Suppressor macrophage treated with lipopolysaccharide for 4 hours (primary cell): ENCODE measurements at places on chromosomes 12 and 14.
A peak's percentile ranks its signal among the peaks of the same experiment; 100 is the strongest.

DNA sequence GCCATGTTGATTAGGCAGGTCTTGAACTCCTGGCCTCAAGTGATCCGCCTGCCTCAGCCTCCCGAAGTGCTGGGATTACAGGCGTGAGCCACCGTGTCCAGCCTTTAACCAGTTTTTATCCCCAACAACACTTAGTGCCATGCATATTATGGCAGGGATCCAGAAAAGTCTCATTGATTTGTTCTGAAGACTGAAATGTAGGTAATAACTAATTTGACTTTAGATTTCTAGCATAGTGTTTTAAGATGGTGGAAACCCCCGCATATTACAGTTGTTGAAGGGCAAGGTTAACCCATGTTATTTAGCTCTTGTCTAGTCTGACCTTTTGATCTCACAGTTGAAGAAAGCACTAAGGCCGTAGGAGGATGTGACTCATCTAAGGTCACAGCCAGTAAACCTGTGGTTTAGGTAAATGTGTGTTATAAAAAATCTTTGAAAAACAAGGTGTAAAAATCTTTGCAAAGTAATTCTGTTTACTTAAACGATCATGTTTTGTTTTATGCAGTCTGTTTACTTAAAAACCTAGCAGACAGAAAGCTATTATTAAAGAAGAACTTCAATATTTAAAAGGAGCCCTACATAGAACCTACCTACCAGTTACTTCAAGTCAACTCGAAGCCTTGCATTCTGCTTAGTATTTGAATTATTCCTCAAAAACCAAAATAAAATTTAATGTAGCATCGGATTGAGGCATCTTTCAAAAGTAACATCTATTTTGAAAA, 24.8 kb downstream of the BICDL1 start:
- no peak for DNase-seq

DNA sequence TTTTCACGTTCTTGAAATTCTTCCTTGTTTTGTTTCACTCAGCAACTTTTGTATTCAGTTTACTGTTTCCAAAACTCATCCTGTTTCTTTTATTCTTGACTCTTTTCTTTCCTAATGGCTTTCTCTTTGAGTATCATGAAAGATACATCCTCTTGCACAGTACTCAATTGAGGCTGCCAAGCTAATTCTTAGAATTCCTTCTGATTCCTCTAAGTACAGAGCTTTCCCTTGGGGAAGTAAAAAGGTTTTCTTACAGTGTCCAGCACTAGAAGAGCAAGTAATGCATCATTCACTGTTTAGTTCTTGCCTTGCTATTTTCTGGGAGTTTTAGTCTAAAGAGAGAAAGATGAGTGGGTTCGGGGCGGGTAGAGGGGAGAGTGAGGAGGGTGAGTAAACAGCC, 154.1 kb downstream of the NEDD1 start:
- no peak for DNase-seq

- DNase-seq: no peak
Measured at GRCh38 chr12:131091976-131092691, 138.4 kb downstream of the ADGRD1 start.

GRCh38 chr12:50569321-50569720, 64.5 kb downstream of the DIP2B start:
- no peak for DNase-seq

DNA sequence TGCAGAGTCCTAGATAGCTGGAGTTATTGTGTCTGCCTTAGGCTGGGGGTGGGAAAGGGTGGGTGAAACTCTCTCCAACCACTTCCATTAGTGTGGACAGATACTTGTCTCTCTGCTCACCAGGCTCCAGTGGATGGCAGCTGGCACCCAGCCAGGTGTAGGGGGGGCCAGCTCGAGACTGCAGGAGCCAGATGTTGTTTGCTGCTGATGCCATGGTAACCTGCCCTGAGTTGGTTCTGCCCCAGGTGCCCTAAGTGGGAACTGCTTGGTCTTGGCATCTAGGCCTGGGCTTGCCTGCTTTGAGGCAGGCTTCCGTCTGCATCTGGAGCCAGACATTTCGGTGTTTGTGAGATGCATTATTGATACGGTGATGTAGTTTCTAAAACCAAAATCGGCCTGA, 82.2 kb downstream of the ADCK1 start:
- DNase-seq: no peak

GRCh38 chr12:51593021-51593420, 2.0 kb downstream of the SCN8A start:
- no peak for DNase-seq

DNA sequence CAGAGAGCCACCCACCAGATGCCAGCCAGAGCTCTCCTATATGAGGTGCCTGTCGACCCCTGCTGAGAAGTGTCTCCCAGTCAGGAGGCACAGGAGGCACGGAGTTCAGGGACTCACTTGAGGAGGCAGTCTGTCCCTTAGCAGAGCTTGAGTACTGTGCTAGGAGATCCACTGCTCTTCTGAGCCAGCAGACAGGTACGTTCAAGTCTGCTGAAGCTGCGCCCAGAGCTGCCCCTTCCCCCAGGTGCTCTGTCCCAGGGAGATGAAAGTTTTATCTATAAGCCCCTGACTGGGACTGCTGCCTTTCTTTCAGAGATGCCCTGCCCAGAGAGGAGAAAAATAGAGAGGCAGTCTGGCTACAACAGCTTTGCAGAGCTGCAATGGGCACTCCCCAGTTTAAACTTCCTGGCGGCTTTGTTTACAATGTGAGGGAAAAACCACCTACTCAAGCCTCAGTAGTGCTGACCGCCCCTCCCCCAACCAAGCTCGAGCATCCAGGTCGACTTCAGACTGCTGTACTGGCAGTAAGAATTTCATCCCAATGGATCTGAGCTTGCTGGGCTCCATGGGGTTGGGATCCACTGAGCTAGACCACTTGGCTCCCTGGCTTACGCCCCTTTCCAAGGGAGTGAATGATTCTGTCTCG, 146.7 kb upstream of the USP15 start:
- no peak for DNase-seq

- no peak for DNase-seq
Measured at GRCh38 chr12:81245907-81246570, 168.2 kb downstream of the ACSS3 start.

- peak; percentile 48 for DNase-seq
Measured at GRCh38 chr14:32471181-32471580, 142.1 kb downstream of the AKAP6 start.

DNA sequence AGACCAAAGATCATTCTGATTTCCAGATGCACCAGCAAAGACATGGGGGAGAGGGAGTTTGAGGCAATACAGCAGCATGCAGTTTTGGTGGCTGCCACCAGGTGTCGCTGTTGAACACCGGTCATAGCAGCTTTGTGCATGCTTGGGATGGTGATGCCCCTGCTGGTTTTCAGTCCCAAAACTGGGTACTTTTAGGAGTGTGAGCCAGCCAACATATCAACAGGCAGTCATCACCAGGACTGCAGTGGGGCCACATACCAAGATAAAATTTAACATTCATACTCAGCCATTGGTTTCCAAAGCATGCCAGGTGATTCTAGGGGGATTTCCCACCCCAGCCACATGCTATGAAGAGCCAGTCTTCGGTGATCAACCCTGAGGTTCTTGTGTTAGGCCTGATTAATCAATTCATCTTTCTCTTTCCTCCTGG, 64.2 kb downstream of the PHETA1 start:
- DNase-seq: peak; percentile 46

- DNase-seq: no peak
Measured at GRCh38 chr12:95694136-95694535, 96.4 kb downstream of the NTN4 start.

GRCh38 chr14:101991352-101991751, 27.0 kb downstream of the DYNC1H1 start:
- DNase-seq: no peak

GRCh38 chr12:89417246-89417977, 65.1 kb upstream of the DUSP6 start:
- DNase-seq: peak; percentile 68
